ENCODE measurements at places on chromosomes 11 and 22.

- no peak for DNase-seq
Observed at GRCh38 chr11:92329646-92330045, 105.0 kb downstream of the FAT3 start.

- no peak for DNase-seq
Observed at GRCh38 chr11:60743058-60743457, 13.6 kb upstream of the MS4A15 start.

GRCh38 chr11:10483584-10483983 lies 28.5 kb downstream of the AMPD3 start:
- no peak for DNase-seq

DNA sequence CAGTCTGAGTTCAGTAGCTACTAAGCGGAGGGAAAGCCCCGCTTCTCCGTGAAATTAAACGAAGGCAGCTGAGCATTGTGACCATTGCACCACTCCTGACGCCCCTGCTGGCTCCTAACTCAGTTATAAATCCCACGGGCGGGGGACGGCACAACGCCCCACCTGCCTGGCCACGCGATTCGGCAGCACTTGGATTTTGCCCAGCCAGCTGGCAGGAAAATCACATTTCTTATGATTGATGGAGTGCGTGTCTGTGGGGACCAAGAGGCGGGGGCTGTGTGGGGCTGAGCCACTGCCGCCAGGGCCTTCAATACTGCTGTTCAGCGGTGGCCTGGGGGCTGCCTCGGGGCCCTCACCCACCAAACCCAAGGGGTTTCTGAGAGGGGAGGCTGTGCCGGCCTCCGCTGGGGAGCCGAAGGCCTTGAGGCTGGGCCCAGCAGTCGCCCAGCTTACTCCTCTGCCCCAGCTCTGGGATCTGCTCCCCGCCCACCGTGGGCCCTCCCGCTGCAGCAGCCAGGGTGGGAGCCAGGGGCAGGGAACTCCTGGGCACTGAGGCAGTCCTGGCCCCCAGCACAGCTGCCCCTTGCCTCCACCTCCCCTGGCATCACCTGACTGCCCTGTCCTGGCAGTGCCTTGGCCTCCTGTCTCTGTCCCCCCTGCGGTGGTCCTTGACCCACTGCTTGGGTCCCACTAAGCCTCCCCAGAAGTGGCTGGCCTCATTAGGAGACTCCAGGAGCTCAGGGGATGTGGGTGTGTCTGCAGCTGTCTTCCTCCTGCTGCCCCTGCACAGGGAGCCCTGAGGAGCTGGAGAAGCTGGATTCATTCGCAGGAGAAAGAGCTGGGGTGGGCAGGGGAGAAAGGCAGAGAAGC lies 30.7 kb downstream of the SHISAL1 start:
- DNase-seq, result no peak

GRCh38 chr11:44101098-44101497 lies 5.6 kb downstream of the EXT2 start:
- no peak for DNase-seq

DNA sequence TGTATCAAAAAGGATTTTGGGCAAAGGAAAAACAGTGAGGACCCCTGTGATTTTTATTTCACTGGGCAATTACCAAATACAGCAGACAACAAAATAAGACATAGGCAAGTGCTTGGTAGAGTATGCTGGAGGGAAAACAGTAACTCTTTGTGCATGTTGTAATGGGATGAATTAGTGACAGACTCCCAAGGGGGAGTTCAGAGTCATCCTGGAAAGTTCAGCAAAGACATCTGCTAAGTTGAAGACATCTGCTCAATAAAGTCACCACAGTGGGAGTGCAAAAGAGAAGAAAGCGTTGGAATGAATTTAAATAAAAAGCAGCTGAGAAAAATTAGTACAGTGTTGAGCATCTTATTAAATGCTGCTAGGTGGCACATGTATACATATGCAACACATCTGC lies 378.8 kb upstream of the ISX start:
- no peak for DNase-seq

DNA sequence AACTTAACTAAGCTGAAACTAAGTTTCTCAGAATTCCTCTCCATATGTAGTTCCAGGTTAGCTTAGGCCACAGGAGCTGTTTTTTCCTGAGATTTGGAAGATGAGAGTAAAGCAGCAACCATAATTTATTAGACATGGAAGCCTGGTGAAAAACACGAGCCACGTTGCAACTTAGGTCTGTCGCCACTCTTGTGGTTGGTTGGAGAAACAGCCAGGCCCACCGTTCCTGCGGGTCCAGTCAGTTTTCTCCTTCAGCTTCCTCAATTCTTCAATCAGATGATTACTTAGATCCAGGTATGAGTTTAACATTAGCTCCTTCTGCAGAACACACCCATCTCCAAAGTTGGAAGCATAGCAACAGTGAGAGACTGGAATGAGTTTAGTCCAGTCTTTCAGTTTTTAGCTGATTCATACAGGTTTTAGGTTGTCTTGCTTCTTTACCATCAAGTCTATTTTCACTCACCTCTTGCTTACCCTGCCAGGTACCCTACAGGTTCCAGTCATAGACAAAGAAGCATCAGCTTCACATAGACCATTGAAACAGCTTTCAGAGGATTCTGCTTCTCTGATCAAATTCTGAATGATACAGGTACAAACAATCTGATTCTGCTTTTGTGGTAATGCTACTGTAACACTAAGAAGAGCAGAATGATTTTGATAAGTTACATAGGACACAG lies 18.6 kb downstream of the CASP12 start:
- no peak for DNase-seq

GRCh38 chr11:134583397-134583990 lies 171.5 kb upstream of the B3GAT1 start:
- no peak for DNase-seq

DNA sequence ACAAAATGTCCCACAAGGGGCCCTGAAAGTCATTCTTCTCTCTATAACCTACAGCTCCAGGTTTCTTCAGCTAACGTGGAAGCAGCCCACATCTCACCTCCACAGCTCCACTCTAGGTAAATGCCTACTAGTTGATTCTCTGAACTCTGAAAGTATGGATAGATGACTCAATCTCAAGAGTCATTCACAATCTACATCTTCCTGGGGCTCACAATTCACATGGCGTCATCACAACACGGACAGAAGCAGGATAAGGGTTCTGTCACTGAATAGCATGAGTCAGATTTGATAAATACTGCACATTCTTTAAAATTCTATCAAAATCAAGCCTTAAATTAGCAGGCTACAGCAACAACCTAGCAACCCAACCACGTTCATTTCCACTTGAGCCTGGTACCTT lies 96.3 kb downstream of the PLEKHA7 start:
- no peak for DNase-seq

- DNase-seq, result no peak
Observed at GRCh38 chr11:134236834-134237556, 12.5 kb downstream of the VPS26B start.

DNA sequence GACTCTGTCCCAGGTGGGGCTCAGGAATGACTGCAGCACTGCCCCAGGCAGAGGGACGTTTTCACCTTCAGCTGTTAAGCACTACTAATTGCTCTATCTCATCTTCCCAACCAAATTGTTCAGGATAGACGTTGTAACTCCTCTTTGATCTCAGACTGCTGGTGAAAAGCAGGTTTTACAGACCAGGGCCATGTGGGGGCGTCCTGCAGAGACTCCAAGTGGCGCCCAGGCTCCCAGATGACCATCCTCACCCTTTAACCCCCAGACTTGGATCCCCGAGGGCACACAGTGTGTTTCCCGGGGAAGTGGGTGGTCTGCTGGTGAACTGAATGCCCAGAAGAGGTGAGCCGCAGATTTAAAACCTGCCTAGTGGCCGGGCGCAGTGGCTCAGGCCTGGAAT lies 23.9 kb downstream of the FADD start:
- no peak for DNase-seq

- DNase-seq, result no peak
Observed at GRCh38 chr11:27660171-27660570, 40.1 kb downstream of the BDNF start.

- DNase-seq, result no peak
Observed at GRCh38 chr11:129636926-129637325, 178.7 kb upstream of the TMEM45B start.

GRCh38 chr22:28951969-28952521 lies 68.7 kb downstream of the ZNRF3 start:
- no peak for DNase-seq

DNA sequence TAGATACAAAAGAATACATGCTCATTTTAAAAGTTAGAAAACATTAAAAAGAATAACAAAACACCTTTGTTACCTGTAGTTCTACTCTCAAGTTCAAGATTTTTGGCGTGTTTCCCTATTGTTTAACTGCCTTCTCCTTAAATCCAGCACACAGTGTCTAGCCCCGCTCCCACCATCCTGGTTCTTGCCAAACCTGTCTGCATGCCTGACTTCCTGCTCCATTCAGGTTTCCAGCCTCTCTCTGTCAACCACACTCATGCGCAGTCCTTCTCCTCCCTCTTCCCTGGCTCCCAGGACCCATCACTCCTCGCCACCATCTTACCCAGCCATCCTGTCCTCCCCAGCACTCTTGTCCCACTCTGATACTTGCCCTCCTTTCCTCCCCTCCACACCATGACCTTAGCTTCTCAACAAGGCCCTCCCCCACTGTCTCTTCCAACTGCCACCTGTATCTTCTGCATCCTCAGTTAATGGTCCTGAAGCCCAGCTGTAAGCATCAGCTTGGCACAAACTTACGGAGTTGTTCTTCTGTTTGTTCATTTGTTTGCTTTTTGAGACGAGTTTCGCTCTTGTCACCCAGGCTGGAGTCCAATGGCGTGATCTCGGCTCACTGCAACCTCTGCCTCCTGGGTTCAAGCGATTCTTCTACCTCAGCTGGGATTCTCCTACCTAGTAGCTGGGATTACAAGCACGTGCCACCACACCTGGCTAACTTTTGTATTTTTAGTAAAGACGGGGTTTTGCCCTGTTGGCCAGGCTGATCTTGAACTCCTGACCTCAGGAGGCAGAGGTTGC lies 7.5 kb upstream of the MYH9 start:
- no peak for DNase-seq

GRCh38 chr11:1830004-1830321 lies 4.8 kb upstream of the SYT8 start:
- DNase-seq, result no peak

DNA sequence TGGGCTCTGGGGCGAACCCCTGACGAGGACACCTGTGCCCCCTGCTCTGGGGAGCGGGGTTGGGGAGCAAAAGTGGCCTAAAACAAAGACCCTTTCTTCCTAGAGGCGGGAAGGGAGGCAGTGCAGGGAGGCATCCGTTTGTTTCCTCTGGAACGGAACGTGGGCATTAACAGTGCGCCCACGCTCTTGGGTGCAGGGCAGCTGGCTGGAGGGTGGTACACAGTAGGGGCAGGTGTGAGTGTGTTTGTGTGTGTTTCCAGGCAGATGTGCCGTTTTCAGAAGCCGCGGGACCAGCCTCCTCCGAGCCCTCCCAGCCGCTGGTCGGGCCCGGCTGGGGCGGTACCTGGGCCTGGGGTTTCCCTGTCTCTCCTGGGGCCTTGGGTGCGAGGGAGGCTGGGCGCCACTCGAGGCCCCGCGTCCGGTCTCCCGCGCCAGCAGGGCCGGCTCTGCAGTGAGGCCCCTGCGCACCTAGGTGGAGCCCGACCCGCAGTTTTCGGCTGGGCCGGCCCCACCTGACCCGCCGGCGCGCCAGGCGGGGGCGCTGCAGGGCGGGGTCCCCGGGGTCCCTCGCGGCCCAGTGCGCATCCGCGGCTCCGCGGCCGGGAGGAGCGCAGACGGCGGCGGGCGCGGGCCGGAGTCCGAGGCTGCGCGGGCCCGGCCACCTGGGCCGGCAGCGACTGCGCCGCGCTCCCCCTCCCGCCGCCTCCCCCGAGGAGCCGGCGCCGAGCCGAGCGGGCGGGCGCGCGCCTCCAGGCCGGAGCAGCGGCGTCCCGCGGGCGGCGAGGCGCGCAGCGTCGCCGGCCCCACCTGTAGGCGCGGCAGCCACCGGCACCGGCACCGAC lies 1252.7 kb downstream of the BRD1 start:
- peak; percentile 83 for DNase-seq

DNA sequence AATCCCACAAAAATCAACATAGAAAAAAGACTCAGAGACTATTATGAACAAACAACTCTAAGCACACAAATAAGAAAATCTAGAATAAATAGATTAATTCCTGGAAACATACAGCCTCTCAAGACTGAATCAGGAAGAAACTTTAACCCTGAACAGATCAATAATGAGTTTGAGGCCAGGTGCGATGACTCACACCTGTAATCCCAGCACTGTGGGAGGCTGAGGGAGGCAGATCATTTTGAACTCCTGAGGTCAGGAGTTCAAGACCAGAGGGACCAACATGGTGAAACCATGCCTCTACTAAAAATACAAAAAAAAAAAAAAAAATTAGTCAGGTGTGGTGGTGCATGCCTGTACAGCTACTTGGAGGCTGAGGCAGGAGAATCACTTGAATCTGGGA lies 499.5 kb upstream of the LUZP2 start:
- no peak for DNase-seq

DNA sequence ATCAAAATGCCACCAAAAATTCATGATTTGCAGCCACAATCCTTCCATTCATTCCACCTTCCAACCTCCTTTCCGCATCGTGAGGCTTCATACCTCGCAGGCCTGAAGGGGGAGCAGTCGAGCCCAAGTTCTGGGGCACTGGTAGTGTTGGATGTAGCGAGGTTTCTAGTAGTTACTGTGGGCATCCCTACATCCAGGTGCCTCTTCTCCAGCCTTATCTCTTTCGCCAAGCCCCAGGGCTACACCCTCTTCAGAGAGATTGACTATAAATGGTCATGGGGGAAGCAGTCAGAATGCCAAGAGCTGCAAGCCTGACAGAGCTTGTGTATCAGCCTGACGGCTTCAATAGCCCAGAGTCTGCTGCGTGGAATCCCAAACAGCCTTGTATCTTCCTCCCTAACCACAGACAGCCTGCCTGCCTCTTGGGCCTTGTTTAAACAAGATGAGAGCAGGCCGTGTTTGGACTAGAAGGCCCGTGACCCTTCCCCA lies 28.9 kb downstream of the CLMP start:
- no peak for DNase-seq

GRCh38 chr22:17972385-17973191 lies 51.8 kb downstream of the MICAL3 start:
- DNase-seq, result no peak

DNA sequence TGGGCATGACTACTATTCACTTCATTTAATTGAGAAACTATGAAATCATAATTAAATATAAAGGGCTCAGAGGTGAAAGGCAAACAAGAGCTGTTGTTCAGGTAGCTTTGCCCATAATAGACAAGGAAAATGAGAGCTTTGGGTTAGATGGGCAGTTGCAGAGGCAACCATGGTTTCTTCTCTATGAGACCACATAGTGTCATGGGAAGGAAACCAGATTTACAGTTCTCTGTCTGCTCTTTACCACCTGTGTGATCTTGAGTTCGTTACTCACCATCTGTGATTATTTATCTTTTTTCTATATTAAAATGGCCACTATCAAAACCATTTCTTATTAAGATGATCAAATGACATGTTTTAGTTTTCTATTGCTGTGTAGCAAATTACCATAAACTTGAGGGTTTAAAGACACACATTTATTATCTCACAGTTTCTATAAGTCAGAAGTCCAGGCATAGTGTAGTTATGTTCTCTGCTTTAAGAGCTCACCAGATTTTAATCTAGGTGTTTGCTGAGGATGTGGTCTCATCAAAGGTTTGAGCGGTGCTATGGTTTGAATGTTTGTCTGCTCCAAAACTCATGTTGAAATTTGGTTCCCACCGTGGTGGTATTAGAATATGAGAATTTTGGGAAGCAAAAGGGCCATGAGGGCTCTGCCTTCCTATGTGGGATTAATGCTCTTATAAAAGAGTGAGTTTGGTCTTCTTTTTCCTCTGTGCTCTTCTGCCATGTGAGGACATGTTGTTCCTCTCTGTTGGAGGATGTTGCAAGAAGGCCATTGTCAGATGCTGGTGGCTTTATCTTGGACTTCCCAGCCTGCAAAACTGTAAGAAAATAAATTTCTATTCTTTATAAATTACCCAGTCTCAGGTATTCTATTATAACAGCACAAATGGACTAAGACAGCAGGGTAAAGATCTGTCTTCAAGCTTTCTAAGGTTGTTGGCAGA lies 38.2 kb downstream of the OR2AG2 start:
- DNase-seq, result no peak

All from head of caudate nucleus (tissue), 42 donors.